Fibroblast of skin of back (primary cell): ENCODE measurements at places on chromosomes 7 and 10.

DNA sequence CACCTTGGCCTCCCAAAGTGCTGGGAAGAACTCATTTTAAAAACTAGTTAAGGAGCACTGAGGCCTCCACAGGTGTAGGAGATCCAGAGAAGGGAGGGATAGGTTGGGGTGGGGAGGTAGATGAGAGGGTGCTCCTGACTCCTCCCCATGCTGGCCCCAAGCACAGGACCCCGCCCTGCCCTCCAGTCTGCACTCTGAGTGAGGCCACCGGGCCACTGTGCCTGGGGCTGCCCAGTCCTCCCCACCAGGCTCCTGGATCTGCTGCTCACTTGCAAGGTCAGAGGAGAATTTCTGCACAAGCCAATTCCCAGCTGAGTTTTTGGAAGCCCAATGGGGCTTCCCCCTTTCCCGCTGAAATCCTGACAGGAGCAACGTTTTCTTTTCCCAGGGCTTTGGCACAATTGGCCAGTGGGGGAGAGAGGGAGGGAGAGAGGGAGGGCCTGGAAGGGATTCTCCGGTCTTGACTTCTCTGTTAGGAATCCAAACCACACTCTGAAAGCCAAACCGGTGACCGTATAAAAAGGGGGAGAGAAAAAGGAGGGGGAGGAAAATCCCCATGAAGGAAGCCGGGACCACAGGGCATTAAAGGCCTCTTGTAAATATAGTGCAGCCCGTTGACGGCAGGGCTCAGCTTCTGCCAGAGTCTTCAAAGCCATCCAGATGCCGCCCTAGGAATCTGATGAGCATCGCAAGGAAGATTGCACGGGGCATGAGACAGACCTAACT, 116.2 kb downstream of the SH3PXD2A start:
- DNase-seq: peak; percentile 98

DNA sequence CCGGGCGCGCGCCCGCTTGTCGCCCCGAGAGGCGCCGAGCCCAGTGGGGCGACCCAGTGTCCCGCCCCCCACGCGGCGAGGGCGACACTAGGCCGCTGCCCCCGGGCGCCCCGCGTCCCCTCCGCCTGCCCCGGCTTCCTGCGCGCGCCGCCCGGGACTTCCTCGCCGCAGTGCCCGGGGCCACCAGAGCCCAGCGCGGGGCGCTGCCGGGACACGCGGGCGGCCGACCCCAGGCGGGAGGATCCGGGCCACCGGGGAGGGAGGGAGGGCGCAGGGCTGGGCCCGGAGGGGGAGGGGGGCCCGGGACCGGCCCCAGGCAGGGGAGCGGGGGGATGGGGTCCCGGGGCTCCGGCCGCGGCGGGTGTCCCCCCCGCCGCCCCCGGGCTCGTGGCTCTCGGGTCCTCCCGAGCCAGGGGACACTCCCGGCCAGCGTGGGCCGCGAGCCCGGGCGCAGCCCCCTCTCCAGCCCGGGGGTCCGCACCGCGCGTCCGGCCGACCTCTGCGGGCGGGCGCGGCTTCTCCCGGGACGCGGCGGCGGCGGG, 435 bp upstream of the PWWP2B start:
- DNase-seq: peak; percentile 62

DNA sequence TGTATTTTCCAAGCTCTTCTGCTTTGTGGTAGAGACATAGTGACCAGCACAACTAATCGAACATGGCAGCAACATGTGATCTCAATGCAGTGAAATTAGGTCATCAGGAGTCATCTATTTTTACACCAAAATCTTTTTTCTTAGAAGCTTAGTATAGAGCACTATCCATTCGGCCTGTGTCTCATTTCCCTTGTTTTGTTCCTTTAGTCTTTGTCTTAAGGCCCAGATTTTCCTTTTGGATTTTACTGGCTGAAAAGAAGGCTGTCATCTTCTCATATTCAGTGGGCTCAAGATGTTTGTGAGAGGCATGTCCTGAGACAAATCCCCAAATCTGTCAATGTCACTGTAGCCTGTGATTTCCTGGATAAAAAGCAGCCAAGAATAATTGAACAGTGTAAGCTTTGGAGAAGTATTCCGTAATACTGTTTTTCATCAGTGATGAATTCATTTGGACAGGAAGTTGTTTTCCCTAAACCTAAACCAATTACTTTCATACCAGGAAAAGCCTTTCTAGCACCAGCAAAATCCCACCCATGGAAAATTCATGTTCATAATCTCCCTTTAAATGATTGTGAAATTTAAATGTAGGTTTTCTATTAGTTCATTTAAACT, 55.2 kb downstream of the MAGI2 start:
- no peak for DNase-seq

- no peak for DNase-seq
Measured at GRCh38 chr10:2817940-2818636, 249.3 kb upstream of the PFKP start.

DNA sequence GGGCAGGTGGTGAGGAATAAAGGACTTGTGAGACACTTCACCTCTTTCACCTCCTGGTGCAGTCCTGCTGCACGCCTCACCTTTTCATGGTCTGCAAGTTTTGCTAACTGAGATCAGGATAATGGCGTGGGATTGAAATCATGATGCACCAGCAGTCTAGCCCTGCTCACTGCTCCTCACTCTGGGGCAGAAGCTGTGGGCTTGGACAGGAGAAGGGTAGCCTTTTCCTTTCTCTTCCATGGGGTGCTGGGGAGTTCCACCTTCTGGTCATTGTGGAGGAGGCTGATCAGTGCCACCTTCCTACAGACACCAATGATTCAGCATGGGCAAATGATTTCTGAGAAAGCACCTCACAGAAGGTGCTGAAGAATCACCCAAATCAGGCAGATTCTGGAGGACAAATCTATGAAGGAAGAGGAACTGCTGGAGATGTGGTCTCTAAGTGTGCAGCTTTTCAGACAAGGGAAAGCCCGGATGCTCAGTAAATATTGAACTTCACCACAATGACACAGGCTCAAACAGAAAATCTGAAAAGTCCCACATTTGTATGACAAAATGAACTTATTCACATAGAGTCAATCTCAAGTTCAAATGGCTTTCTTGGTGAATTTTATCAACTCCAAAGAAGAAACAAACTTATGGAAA, 19.7 kb downstream of the MBL2 start:
- no peak for DNase-seq

DNA sequence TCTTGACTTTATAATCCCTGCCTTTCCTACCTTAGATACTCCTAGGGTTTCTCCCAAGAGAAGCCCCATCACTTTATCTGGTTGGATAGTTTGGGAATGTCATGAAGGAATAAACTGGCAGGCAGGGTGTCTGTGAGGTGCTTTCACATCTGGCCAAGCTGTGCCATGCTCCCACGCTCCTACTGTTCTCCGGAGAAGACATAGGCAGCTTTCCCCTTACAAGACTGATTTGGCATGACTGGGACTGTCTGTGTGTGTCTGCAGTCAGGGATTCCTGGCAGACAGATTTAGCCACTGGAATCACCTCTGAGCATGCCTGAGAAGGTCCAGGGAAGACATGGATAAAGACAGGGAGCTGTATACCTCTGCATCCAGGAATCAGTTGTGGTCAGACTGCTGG, 45.3 kb downstream of the HK1 start:
- DNase-seq: no peak

DNA sequence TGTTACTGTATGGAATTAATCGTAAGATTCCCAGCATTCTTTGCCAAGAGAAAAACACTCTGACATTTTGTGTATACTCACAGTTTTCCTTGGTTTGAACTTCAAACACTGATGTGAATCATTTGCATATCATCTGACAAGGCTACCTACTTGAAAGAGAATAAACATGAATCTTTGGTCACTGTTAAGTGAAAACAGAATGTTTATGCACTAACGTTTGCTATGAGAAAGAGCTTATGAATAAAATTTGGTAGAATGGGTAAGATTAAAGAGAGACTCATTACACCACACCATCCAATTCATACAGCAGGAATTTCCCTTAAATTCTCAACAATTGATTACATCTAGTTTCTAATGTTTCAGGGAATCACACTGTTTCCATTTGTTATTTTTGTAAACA, 46.6 kb downstream of the MACC1 start:
- no peak for DNase-seq

GRCh38 chr10:33253411-33253810, 81.1 kb downstream of the NRP1 start:
- no peak for DNase-seq

DNA sequence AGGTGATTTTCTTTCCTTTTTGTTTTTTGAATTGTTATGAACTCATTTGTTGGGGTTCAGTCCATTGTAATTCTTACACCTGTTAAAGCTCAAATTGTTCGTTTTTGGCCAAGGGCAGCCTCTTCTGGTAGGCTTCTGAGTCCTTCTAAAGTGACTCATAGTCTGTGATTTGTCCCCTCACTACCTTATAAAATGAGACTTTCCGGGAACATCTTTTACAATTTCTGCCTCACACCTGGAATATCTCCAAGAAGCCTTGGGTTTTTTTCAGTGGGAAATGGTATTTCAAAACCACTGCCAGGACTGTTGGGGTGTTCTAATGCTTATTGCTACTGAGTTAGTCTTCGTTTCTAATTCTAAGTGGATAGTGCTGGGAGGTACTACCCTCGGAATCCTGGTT, 56.7 kb downstream of the BMPR1A start:
- DNase-seq: no peak

- peak; percentile 16 for DNase-seq
Measured at GRCh38 chr10:105063796-105064195, 422.7 kb downstream of the SORCS3 start.

DNA sequence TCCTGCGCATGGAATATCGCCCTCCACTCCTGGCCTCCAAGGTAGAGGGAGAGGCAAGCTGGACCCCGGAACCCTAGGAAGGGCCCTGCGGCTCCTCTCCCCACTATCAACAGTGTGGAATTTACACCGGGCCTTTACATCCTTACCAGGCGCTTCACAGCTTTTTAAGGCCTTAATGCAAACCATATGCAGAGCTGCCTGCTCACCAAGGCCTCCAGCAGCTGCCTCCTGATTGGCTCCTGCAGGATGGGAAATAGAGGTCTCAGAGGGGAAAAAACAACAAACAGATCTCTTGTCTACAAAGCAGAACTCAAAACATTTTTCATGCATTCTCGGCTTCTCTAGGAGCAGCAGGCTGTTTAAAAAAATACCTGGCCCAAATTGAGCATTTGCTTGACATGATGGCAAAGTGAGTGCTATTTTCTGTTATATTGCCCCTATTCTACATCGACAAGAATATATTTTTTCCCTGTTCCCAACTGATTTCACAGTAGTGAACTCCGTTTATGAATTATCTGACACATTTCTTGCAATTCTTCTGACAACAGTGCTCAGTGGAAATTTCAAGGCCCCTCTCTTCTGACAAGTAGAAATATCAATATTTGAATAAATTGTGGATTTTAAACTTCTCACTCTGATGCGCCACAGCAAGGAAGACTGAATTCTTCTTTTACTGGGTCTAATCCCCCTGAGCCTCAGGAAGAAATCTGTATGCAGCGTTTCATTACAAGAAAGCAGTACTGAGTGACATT, 51.7 kb downstream of the EBF3 start:
- peak; percentile 47 for DNase-seq

DNA sequence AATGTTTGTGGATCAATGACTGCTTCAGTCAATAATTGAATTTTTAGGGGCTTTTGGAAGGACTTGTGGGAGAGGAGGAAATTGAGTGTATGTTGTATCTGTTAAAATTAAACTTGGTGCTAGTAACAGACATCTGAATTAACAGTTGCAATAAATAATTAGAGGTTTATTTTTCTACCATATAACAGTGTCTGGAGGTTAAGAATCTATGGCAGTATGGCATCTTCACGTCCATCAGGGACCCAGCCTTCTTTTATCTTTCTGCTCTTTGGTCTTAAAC, 72.8 kb upstream of the HABP2 start:
- no peak for DNase-seq

DNA sequence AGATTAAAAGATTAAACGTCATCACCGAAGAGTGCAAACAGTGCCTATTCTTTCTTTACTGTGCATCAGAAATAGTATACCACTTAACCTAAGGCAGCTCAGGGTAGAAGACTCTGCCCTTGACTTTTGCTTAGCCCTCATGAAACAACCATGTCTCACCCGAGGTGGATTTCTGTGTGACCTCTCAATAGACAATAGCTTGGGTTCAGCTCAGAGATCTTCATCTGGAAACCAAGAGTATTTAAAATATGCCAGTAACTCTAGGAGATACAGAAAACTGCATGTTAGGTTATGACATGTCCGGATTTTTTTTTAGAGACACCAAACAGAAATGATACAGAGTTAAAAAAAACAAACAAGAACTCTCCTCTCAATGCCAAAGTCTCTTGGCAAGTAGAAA, 75.8 kb downstream of the JAZF1 start:
- DNase-seq: no peak

DNA sequence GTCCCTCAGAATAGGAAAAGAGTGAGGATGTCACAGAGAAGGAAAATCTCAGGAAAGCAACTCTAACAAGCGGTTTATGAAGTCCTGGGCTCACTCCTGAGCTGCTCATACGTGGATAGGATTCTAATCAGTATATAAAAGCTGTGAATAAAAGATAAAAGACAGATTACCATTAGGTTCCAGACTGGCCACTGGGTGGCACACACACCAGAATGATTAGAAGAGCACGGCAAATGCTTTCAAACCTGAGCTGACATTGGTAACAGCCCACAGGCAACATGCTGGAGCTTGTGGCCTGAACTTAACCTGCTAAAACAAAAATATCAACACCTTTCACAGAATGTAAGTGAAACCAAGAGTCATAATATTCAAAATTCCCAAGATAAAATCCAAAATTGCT, 370.8 kb downstream of the GRID1 start:
- peak; percentile 23 for DNase-seq

GRCh38 chr7:12549106-12549505, 21.4 kb upstream of the SCIN start:
- peak; percentile 37 for DNase-seq

DNA sequence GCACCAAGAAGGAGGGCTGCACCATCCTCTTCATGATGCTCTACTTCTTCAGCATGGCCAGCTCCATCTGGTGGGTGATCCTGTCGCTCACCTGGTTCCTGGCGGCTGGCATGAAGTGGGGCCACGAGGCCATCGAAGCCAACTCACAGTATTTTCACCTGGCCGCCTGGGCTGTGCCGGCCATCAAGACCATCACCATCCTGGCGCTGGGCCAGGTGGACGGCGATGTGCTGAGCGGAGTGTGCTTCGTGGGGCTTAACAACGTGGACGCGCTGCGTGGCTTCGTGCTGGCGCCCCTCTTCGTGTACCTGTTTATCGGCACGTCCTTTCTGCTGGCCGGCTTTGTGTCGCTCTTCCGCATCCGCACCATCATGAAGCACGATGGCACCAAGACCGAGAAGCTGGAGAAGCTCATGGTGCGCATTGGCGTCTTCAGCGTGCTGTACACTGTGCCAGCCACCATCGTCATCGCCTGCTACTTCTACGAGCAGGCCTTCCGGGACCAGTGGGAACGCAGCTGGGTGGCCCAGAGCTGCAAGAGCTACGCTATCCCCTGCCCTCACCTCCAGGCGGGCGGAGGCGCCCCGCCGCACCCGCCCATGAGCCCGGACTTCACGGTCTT, 1.9 kb downstream of the FZD1 start:
- peak; percentile 59 for DNase-seq

- DNase-seq: no peak
Measured at GRCh38 chr10:22314852-22315251, 1.3 kb upstream of the COMMD3 start.

DNA sequence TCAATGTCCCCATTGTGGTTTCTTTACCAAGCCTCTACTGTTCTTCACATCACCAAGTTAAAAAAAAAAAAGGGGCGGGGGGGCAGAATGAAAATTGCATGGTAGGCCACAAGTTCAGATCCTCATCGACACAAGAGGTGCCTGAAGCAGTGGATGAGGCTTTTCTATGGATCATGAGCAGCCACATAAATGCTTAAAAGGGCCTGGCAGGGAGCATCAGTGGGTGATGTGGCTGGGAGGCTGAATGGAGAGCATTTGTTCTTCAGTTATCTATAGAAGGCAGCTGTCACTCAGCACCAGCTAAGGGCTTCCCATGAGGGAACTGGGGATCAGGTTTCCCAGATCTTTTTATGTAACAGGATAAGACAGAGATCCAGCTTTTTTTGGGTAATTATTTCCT, 117.9 kb downstream of the CFTR start:
- no peak for DNase-seq
